ENCODE measurements at places on chromosomes 1 and 21. TPM values are rescaled to one million over a fixed set of nuclear protein-coding genes. Genes with fewer than 3 reads are reported as not detected.
A peak's percentile ranks its signal among the peaks of the same experiment; 100 is the strongest.

DNA sequence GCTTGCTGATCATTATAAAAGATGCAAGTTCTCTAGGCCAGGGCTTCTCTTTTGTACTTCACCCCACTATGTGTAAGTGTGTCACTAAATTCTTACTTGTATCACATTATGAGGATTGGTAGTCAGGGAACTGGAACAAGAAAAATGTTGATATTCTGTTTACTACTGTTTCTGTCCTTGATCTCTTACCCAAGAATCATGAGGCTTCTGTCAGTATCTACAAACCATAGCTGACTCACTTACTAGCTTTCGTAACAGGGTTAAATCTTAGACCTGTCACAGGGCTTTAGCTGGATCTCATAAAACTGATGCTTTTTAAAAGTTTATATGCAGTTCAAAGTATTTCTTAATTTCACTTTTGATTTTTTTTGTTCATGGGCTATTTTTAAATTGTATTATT is 681.2 kb downstream of the PLPP3 start:
- no peak for DNase-seq

GRCh38 chr1:45200906-45201500 is 5.4 kb downstream of the ZSWIM5 start:
- no peak for DNase-seq

- DNase-seq, result peak; percentile 60
Observed at GRCh38 chr1:151888972-151889570, 20.2 kb downstream of the THEM4 start.

Gene GNAT2
- total RNA-seq, result 0.33 TPM

Gene NR1I3
- total RNA-seq, result not detected

Gene CFHR3
- total RNA-seq, result not detected

Gene PRKAB2
- 6.1 TPM for total RNA-seq

Gene LMOD1
- total RNA-seq, result not detected

Measured in activated CD4-positive, alpha-beta T cell treated with anti-CD3 and anti-CD28 coated beads, Interleukin-2, amount 10 ng/mL, durations not matched to agents 24 days and 14 days (primary cell).